ENCODE measurements at places on chromosomes 11 and 22.

GRCh38 chr11:39570526-39570925 lies 1888.9 kb downstream of the LRRC4C start:
- DNase-seq: no peak

DNA sequence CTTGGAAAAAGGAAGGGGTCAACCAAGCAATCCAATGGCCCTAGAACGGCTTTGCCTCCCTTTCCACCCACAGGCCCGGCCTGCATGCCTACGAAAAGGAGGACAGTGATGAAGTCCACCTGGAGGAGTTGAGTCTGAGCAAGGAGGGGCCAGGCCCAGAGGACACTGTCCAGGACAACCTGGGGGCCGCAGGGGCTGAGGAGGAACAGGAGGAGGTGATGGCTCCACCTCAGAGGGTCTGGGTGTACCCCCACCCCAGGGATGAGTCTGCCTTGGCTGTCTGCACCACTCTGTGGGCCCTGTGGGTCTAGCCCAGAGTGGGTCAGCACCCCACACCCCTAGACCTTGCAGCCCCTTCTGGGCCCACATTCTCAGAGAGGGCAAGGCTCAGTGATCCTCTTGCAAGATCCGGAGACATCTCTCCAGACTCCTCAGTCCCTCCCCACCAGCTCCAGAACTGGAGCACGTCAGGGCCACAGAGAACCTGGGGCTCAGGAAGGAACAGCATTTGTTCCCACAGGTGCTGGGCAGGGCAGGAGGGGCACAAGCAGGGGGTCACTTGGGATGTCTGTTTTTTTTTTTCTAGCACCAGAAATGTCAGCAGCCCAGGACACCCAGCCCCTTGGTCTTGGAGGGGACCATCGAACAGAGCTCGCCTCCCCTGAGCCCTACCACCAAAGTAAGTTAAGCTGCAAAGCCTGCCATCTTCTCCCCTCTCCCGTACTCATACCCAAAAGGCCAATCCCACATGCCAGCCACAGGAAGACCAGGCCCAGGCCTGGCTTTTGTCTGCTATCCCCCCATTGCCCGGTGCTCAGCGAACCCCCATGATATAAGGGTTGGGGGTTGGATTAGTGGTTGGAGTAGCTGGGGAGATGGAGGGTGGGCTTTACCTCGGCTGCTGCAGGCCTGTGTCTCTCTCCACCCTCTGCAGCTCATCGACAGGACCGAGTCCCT lies 8.1 kb downstream of the PRR33 start:
- no peak for DNase-seq

- DNase-seq: no peak
Measured at GRCh38 chr22:45190202-45190872, 26.6 kb downstream of the NUP50 start.

- peak; percentile 17 for DNase-seq
Measured at GRCh38 chr11:68460741-68461574, at the start of gene PPP6R3. TSS of gene PPP6R3 (plus strand) at chr11:68460752. CDS start at chr11:68537665, 76,913 bp downstream.

GRCh38 chr11:3091081-3091845 lies 34.0 kb upstream of the CARS1 start:
- DNase-seq: no peak

GRCh38 chr22:40076702-40077645 lies 82.2 kb downstream of the FAM83F start:
- DNase-seq: peak; percentile 43

DNA sequence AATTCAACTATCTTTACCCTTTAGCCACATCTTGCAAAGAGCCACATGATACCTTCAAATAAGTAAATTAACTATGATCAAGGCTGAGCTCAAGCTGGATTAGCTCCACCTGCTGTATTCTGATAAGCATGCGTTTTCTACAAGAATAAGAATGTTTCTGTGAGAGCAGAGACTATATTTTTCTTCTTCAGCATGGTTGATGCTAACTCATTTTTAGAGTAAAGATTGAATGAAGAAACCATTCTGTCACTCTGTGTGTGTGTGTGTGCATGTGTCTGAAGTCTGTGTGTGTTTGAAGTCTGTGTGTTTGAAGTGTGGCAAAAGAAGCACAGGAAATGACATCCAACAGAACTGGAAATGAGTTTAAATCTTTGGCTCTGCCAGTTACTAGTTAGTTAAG lies 12.0 kb upstream of the LAYN start:
- peak; percentile 24 for DNase-seq

GRCh38 chr11:131827430-131827829 lies 457.0 kb downstream of the NTM start:
- DNase-seq: no peak

DNA sequence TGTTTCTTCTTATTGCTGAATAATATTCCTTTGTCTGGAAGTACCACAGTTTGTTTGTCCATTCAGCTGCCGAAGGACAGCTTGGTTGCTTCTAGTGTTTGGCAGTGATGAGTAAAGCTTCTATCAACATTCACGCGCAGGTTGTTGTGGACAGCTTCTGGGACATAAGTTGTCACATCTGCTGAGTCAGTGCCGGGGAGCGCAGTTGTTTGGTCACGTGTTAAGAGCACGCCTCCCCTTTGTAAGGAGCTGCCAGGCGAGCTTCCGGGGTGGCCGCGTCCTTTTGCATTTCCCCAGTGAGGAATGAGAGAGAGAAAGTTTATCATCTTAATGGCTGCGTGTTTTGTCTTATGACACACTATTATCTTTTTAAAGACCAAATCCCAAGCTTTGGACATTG lies 30.3 kb downstream of the SAMM50 start:
- DNase-seq: no peak

GRCh38 chr11:102807921-102808320 lies 10.0 kb upstream of the MMP1 start:
- DNase-seq: peak; percentile 19

DNA sequence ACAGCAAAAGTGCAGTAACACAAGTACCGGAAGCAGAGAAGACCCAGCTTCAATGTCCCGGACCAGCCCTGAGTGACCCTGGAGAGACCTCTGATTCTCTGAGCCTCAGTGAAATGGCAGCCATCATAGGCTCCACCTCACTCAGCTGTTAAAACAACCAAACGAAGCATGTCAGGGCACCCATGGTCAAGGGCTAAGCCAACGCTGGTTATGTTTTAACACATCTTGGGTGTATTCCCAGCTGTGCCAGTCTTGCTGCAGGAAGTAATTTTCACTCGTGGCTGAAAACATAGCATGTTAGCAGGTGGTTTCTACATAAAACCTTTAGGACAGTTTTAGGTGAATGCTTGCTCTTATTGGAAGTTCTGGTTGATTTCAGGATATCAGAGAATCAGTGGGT lies 30.9 kb downstream of the LMO2 start:
- no peak for DNase-seq

- no peak for DNase-seq
Measured at GRCh38 chr22:39080052-39080762, 3.1 kb downstream of the APOBEC3G start.

DNA sequence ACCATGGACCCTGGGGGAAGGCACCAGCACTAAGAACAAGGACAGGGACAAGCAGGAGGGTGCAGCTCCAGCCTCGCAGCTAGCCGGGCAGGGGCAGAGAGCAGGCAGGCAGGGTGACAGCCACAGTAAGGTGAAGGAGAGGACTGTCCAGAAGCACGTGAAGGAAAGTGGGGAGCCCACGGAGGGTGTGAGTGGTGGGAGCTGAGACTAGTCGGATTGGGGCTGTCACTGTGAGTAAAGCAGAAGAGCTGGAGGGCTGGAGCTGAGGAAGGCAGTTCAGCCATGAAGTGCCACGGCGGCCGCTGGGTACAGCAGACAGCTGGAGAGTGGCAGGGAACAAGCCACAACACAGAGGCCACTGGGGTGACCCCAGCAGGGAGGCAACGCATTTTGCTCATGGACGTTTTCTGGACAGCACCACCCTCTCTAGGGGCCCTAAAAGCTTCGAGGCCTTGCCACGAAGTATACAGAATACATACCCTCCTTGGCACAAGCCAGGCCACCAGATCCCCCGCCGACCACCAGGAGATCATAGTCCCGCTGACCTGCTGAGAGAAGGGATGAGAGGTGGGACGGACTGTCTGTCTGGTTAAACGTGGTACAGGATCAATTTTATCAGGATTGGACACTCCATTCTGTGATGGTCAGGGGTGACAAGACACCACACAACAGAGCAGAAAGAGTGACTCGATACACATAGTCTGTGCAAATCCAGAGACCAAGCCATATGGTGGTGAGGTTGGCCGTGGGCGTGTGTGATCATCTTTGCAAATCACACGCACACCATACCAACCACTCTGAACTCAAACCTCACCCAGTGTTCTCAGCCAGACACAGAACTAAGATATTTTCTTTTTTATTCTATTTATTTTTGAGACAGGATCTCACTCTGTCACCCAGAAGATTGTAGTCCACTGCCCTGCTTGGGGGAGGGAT lies 10.8 kb upstream of the COMT start:
- peak; percentile 10 for DNase-seq

- DNase-seq: no peak
Measured at GRCh38 chr22:38970551-38970950, 11.6 kb upstream of the APOBEC3B start.

- no peak for DNase-seq
Measured at GRCh38 chr22:43528601-43529360, 117.0 kb downstream of the MPPED1 start.

- DNase-seq: peak; percentile 36
Measured at GRCh38 chr22:45425101-45425500, 11.6 kb downstream of the RIBC2 start.

DNA sequence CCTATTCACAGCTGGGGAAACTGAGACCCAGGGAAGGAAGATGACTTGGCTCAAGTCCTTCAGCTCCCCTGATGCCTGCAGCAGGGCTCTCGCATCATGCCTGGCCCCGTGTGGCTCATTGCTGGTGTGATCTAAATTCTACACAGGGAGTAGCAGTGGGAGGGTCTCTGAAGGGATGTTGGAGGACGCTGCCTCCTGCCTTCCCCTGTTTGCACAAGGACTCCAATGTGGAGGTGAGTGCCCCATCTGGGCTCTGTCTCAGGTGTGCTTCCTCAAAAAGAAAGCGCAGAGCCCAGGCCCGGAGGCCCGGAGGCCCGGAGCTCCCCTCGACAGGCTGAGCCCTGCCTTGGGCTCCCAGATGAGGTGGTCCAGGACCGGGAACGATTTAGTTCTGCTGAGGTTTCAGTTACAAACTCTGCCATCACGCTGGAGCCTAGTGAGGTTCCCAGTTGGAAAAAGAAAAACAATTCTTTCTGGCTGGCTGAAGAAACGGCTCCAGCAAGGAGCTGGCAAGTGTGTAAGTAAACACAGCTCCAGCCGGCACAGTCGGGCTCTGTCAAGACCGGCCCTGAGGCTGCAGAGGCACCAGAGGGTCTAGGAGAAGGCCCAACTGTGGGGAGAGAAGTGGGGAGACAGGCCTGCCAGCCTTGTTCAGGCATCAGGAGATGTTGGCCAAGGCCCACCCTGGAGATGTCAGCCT lies 49.8 kb downstream of the NAT10 start:
- DNase-seq: no peak

GRCh38 chr11:80698637-80699036 lies 1257.8 kb upstream of the TENM4 start:
- no peak for DNase-seq

DNA sequence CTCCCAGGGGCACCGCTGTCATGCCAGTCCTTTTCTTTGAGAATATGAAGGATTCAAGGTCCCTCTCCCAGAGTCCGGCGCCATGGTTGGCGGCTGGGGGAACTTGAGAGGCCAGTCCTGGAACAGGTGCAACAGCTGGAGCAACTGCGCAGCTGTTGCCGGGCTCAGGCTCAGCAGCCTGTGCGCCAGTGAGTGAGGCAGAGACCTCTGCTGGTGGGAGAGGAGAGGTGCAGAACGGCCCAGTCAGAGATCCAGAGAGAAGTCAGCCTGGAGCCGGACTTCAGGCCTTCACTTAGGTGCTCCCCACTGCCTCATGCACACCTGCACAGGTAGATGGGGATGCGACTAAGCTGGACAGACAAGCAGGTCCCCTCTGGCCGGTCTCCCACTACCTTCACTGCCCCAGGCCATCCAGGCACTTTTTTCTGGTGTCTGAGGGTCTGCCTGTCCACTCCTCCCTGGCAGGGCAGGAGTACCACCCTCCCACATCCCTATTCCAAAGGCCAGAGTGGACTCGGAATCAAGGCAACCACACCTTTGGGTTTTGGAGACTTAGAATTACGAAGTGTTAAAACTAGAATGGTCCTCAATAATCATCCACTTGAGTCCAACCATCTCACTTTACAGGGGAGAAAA lies 4.6 kb downstream of the CHRDL2 start:
- DNase-seq: peak; percentile 85

DNA sequence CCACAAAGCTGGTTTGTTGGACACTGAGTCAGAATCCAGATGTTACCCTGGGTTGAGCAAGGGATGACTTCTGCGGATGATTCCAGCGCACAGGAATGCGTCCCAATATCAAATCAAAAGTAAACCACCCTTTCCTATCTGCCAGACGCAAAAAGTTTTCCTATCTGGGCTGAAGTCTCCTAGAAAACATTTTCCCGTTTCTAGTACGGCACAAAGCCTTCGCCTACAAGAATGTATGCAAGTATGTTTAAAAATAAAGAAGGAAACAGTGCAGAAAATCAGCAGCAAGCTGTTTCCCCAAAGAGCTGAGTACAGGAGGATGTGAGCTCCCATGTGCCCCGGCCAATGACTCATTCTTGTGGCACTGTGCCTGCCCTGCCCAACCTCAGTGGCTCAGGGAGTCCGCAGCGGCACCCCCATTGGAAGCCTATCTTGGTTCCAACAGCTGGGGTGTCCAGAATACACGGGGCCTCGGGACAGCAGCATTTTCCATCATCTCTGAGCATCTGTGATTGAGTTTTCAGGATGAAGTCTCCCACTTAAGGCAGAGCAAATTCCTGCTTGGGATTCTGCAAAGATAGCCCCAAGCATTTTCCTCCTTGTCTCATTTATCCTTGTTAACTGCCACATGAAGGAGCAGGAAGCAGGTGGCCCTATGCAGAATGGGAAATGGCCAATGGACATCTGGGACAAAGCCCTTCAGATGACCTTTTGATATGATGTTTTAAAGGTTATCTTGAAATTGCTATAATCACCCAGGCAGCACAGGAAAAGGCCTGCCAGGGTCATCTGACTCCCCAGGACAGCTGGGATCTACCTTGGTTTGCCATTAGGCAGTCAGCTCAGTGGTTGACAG lies 17.5 kb downstream of the KCNJ5 start:
- peak; percentile 82 for DNase-seq

DNA sequence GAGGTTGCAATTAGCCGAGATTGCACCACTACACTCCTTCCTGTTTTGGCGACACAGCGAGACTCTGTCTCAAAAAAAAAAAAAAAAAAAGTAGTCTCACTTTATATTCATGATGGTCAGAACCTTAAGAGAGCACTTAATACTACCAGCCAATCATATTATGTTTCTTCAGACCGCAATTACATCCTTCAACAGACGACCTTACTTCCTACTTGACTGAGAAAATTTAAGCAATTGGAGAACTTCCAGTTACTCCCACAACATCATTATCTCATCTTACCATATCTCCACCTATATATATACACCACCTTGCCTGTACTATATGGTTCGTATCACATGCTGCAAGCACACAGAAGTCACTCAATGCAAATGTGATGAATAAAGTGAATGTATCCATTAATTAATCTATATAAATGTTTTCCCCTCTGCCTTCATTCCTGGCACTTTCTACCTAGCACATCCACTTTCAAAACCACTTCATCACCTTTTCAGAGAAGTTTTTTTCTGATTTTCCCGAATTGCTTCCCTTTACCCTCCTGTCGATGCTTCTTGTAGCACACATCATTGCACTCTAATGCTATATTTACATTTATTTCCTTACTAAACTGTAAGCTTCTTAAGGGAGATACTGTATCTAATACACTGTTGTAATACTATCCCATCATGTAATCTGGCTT lies 13.8 kb downstream of the ATP5MG start:
- no peak for DNase-seq

GRCh38 chr11:122046846-122047245 lies 69.2 kb downstream of the BLID start:
- DNase-seq: peak; percentile 96

- no peak for DNase-seq
Measured at GRCh38 chr11:73130181-73130580, 11.9 kb downstream of the FCHSD2 start.

GRCh38 chr22:32771756-32772155 lies 29.7 kb upstream of the TIMP3 start:
- no peak for DNase-seq

Measured in IMR-90 (cell line).